ENCODE measurements at places on chromosomes 3 and 15. TPM values are rescaled to one million over a fixed set of nuclear protein-coding genes. Genes with fewer than 3 reads are reported as not detected.
A peak's percentile ranks its signal among the peaks of the same experiment; 100 is the strongest.

- no peak overlapping the region for H3K4me3 ChIP-seq
- H3K4me1 ChIP-seq: peaks cover 7% of the 10 kb centered on the region
- no peak for DNase-seq
- H3K27me3 ChIP-seq: peaks cover 35% of the 10 kb centered on the region
- H3K27ac ChIP-seq: no peak overlapping the region
These were observed 46.2 kb upstream of the NR2C2 start for GRCh38 chr3:14900881-14901873.

DNA sequence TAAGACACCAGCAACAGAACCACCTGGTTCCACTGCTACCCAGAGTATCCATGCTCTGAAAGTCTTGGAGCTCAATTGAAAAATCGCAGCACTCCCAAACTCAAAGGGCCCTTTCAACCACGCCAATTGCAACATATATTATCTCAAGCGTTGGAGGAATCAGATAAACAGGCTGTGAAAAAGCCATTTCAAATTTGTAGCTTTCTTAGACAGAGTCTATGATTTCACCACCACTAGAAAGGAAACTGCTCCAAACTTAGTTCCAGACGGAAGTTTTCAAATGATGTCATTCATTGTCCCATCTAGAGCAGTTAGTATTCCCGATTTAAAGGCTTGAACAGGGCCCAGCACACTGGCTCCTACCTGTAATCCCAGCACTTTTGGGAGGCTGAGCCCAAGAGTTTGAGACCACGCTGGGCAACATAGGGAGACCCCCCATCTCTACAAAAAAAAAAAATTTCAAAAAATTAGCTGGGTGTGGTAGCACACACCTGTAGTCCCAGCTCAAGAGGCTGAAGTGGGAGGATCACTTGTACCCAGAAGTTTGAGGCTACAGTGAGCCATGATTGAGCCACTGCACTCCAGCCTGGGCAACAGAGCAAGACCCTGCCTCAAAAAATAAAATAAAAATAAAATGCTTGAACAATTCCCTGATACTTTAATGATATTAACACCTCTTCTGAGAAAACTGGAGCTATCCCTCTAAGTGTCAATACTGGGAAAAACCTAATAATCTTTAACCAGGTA is 16.8 kb downstream of the TNIK start:
- no peaks in the 10 kb centered on the region for H3K27me3 ChIP-seq
- no peak overlapping the region for H3K27ac ChIP-seq
- peaks cover 17% of the 10 kb centered on the region for H3K36me3 ChIP-seq
- no peak for DNase-seq

DNA sequence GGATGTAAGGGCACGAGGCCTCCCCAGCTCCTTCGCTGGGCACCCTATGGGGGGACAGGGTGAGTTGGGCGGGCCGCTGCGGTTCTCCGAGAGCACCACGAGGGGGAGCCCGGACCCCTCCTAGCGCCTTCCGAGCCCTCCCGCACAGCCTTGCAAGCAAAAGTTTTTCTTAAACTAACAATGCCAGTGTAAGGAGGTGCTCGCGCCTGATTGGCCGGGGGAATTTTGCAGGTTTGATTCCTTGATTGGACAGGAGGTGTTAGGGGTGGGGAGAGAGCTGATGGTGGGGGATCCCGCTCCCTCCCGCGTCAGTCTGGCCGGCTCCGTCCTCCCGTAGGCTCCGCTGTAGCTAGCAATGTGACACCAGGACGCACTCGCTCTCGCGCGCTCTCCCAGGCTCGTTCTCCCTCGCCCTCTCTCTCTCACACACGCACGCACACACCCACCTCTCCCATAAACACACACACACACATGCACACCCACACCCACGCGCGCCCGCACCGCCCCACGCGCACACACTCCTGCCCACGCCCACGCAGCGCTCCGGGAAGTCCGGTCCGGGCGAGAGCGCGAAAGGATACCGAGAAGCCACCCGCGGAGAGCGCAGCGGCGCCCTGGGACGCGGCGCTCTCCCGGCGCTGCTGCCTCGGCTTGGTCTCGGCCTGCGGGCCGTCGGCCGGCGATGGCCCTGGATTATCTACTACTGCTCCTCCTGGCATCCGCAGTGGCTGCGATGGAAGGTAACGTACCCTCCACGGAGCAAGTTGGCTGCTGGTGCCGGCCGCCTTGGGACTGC is at the start of gene EPHB1:
Gene EPHB1 (plus strand): TSS at position 311 of the 796 bp plus-strand sequence.
- H3K36me3 ChIP-seq: no peaks in the 10 kb centered on the region
- no peak within 1 kb of the TSS for H3K27ac ChIP-seq
- peak within 1 kb of the TSS; percentile 87 for H3K4me3 ChIP-seq
- H3K27me3 ChIP-seq: peaks cover 52% of the 10 kb centered on the region
- H3K4me1 ChIP-seq: peaks cover 20% of the 10 kb centered on the region
- DNase-seq: peak; percentile 87

GRCh38 chr3:79937567-79937966 is 169.8 kb upstream of the ROBO1 start:
- H3K27ac ChIP-seq: no peak overlapping the region
- no peaks in the 10 kb centered on the region for H3K4me1 ChIP-seq
- DNase-seq: no peak
- H3K4me3 ChIP-seq: no peak overlapping the region

GRCh38 chr15:75736256-75736655 is 23.6 kb upstream of the CSPG4 start:
- peaks cover 27% of the 10 kb centered on the region for H3K4me1 ChIP-seq
- DNase-seq: no peak
- H3K27ac ChIP-seq: no peak overlapping the region
- no peaks in the 10 kb centered on the region for H3K36me3 ChIP-seq

The TPRG1 gene
- 1.0 TPM for total RNA-seq

The LTF gene
- not detected for total RNA-seq

Measured in activated CD8-positive, alpha-beta T cell treated with anti-CD3 and anti-CD28 coated beads, Interleukin-2, amount 10 ng/mL, durations not matched to agents 7 days and 5 days (primary cell).